ENCODE measurements at places on chromosomes 2 and 18.

- DNase-seq, result no peak
These were observed 6.3 kb upstream of the TRAF3IP1 start for GRCh38 chr2:238313991-238314350.

DNA sequence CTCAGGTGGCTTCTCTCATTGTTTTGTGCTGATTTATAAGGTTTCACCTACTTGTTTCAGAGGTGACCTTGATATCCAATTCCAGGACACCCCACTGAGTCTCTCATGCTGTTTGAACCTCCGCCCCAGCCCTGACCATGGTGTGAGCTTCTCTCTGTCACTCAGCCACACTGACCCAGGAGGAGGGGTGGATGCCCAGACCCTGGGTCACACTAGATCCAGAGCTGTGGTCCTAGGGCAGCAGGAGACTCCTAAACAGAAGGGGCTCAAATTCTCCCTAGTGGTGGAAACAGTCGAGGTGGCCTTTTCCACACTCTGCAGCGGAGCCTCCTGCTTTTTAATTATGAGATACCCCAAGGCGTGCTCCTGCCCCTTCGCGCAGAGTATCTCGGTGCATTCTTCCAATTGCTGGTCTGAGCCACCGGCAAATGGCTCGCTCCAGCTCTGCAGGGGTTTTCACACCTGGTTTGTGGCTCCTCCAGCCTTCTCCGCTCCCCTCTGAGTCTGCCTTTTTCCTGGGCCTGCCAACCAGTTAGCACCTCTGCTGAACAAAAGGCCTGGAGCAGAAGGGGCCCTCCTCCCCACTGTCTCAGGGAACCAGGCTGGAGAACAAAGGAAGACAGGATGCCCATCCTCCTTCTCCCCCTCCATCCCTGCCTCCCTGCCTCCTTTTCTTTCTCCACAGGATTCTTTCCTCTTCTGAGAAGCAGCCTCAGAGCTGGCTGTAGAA lies 147.3 kb upstream of the SPRED2 start:
- no peak for DNase-seq

- no peak for DNase-seq
These were observed 329.4 kb upstream of the LYPD1 start for GRCh38 chr2:132999421-132999820.

GRCh38 chr18:474416-474815 lies 26.1 kb downstream of the COLEC12 start:
- DNase-seq, result no peak

DNA sequence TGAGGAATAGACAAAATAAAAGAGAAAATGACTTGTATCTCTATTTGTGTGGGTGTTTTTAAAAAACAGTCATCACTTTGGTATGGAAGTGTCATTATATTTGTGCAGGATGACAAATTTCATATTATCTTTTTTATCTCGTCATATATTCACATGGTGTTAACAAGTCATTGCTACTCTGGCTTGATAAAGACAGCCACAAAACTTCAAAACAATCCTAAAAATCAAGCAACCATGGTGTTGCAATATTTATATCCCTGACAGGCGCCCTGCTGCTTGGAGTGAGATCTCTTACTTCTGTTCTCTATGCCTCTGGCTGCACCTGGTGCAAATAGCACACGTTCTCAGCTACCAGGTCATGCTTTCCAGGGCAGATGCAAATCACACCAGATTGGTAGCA lies 278.0 kb upstream of the EPHA4 start:
- no peak for DNase-seq

DNA sequence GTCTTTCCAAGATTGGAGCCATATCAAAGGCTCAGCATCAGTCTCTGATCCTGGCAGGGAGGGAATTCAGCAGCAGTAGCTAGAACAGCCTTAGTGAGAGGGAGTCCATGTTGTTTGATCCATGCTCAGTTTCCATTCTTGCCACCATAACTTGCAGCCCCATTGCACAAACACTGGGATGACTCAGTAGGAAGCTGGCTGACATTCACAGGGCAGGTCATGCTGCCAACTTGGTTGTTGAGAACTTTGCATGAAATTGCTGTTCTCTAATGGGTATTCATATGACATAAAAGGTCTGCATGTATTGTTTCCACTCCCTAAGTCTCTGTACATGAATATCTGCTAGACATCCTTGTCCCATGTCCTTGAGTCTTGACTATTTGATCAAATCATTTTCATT lies 29.9 kb upstream of the STAT4 start:
- no peak for DNase-seq

GRCh38 chr2:73489053-73489452 lies 103.4 kb downstream of the ALMS1 start:
- DNase-seq, result no peak

DNA sequence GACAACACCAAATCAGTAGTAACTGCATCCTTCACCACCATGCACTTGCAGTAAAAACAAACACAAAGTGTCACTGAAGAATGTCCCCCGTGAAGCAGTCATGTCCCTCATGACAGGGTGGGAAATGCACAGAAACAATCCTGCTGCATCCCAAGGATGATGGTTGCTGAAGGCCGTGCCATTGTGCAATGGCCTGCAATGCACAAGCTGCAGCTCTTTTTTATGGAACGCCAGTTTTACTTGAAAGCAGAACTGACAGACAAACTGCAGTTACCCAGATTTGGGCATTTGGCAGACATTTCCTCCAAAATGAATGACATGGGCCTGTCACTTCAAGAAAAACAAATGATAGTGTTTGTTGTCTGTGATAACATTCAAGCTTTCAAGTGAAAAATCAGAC lies 2.4 kb upstream of the CHST10 start:
- DNase-seq, result no peak
